Dermis microvascular lymphatic vessel endothelial cell (primary cell): ENCODE measurements at places on chromosomes 11 and 22. TPM values are rescaled to one million over a fixed set of nuclear protein-coding genes. Genes with fewer than 3 reads are reported as not detected.
A peak's percentile ranks its signal among the peaks of the same experiment; 100 is the strongest.

Gene DNAJB7
- total RNA-seq = not detected in 2 replicates

DNA sequence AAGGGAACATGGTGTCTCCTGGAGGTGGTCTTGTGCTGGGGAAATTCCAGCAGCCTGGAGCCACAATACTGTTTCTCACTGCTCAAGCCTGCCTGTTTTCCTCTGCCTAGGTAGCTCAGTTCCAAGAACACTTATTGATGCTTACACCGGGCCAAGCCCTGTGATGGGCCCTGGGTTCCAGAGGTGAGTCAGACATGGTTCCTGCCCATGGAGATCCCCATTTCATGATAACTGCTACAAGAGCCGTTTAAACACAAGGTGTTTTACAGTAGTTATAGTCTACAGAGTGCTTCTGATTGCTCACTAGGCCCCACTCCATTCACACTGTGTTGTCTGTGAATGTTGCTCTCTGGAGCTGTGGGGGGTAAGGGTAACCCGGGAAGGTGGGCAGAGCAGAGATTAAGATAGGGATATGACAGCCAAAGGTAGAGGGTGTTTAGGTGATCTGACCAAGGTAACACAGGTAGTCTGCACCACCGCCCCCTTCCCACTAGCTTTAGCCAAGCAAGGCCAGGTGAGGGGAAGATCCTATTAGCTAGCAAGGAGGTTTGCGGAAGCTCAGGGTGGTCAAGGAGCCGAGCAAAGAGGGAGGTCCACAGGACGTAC, 696 bp upstream of the MICAL2 start:
- DNase-seq = no peak

DNA sequence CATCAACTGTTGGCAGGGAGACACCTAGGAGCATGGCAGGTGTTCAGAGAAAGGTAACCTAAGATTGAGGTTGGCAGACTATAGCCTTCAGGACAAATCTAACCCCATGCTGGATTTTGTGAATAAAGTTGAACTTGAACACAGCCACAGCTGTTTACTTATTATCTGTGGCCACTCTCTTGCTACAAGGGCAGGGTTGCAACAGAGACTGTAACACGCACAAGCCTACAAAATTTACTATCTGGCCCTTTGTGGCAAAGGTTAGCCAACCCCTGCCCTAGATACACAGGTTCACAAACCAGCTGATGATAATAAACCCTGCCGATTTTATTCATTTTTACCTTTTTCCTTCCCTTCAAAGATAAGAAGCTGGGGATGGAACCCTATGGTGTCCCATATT, 2.5 kb downstream of the THYN1 start:
- DNase-seq = no peak

GRCh38 chr11:44066732-44067141, 667 bp downstream of the ACCS start:
- peak; percentile 84 for DNase-seq

DNA sequence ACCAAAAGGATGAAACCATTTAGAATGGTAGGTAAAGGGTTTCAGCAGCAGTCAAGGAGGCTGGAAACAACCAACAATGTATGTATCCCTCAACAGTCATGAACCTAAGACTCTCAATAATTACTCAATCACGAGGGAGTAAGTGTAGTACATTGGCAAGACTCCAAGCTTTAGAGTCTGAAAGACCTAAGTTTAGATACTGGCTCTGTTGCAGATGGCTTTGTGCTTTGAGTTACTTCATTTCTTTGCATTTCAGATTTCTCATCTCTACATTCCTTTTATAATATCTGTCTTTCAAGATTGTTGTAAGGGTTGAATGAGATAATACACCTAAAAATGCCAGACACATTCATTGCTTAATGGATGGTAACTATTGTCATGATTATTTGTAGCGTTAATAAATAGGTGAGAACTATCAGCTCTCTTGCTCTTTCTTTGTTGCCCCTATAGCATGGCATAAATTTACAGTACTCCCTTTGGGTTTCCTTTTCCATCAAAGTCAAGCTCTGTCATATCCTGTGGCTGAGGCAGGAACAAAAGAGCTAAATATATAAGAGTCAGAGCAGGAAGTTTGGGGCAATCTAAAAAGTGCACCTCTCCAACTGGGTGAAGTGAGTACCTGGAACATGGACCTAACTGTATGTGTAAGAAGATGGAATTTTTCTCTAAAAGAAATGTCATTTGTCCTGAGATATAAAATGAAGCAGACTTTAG, 228.2 kb upstream of the ZC3H12C start:
- no peak for DNase-seq

GRCh38 chr11:70528046-70528793, 129.9 kb downstream of the CTTN start:
- no peak for DNase-seq

DNA sequence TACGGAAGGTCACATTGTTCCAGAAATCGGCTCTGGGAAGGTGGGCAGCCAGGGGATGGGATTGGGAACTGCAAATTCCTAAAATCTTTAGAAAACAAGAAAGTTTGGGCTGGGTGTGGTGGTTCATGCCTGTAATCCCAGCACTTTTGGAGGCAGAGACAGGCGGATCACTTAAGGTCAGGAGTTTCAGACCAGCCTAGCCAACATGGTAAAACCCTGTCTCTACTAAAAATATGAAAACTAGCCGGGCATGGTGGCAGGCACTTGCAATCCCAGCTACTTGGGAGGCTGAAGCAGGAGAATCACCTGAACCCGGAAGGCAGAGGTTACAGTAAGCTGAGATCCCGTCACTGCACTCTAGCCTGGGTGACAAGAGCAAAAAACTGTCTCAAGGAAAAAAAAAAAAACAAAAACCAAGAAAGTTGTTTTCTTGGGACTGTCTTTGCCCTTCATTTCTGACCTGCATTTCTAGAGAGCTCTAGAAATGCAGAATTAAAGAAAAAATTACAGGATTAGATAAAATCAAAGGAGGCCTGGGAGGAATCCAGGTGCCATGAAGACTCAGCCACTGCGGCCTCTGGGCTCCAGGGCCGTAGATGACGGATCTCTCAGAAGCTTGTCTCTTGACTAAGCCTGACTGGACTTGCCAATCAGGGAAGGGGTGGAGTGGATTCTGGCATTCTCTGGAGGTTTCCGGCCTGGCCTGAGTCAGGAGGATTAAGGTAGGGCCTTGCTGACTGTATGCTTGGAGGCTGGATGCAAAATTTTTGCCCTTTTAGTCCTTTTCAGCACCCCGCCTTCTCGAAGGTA, 5.3 kb upstream of the MALAT1 start:
- DNase-seq = peak; percentile 89

DNA sequence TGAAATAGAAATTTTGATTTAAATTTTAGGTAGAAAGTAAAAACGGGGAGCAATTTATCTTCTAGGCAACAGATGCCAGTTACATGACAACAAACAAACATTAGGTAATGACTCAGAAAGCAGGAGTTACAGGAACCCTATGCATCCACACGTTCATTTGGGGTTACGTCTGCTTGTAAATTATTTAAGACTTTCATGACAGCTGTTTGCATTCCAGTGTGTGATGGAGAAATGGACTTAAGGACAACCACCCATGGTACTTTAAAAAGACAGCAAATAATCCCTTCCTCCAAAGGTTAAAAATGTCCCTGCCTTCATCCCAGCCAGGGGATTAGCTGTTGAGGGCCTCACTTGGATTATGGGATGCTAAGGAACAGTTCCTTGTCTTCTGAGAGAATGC, 11.8 kb downstream of the E2F8 start:
- DNase-seq = no peak

Gene PKP3
- 0.38 and 0.39 TPM in 2 replicates for total RNA-seq

DNA sequence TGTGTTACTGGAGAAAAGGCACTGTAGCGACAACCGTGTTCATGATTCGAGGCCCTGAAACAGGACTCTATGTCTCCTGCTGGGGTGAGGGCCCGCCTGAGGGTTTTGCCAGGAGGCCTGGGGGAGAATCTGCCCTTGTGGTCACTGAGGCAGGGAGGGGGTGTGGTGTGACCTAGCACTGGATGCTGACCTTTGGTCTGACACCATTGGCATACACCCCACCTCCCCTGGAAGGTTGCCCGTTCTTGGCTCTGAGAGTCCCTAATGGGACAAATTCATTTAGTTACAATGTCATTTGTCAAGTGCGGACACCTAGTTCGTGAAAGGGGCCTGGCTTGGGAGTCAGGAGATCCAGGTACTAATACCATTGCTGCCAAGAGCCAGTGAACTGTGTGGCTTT, 29.0 kb downstream of the NECTIN1 start:
- no peak for DNase-seq

DNA sequence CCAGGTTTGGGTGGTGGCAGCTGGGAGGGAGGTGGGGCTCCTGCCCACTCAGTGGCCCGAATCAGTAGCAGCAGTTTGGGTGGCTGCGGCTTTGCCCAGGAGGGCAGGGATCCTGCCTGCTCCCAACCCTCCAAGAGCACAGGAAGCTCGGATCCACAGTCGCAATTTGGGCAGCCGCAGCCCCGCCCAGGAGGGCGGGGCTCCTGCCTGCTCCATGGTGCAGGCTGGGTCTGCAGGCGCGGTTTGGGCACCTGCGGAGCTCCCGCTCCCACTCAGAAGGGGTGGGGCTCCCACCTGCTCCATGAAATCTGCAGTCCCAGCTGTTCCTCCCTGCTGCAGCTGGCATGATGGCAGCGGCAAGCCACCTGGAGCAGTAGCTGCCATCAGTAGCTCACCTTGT, 38.1 kb upstream of the CALCB start:
- DNase-seq = no peak

DNA sequence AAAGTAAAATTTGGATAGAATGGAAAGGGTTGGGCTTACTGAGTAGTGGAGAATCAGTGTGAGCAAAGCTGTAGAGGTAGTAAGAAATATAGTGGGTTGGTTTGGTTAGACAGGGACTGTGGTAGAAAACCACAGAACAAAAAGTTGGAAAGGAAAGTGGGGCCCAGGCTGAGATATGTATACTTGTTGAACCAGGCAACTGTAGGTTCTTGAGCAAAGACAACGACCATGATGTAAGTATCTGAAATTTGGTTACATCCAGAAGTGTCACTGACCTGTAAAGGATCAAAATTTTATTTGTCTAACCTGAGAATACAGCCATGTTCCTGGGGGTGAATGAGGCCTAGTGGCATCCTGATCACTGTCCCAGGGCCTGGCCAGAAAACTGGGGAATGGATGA, 114.1 kb downstream of the STIM1 start:
- no peak for DNase-seq

Gene FAM83F
- total RNA-seq = not detected in 2 replicates

DNA sequence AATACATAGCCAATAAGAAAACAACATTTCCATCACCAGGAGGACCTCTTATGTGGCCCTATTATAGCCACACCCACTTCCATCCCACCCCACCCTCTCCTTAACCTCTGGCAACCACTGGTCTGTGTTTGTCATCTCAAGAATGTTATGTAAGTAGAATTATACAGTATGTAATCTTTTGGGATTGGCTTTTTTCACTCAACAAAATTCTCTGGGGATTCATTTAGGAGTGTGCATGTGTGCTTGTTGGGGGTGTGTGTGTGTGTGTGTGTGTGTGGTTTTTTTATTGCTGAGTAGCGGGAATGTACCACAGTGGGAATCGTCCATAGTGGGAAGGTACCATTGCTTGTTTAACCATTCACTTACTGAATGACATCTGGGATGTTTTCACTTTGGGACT, 5.2 kb downstream of the KCNJ5 start:
- DNase-seq = no peak

DNA sequence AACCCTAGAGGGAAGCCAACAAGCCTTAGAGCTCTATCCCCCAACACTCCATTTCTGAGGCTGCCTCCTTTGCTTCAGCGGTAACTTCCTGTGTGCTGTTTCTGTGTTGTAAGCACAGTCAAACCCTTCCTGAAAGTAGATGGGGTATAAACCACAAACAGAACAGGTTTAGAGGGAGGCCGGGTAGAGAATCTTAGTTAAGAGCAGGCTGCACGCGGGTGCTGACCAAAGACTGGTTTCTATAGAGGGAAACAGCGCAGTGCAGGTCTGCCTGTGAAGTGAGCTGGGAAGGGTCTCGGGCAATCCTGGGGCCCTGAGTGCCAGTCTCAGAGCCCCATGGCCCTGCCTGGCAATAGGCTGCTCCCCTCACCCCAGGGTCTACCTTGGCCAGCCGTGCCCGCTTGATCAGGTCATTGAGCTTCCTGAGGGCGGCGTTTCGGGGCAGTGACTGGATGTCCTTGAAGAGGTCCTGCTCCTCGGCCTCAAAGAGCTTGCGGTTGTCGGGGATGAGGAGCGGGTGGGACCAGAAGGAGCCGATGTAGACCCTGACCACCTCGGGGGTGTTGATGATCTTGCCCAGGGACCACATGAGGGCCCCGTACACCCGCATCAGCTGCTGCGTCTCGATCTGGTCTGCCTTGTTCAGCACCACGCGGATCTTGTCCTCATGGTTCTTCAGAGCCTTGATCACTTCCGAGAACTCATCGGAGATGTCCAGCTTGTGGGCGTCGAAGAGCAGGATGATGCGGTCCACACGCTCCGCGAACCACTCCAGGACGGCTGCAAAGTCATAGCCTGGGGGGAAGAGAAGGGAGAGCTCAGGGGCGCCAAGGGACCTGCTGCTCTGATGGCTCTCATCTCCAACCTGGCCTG, 15.3 kb upstream of the CDC42BPG start:
- no peak for DNase-seq

DNA sequence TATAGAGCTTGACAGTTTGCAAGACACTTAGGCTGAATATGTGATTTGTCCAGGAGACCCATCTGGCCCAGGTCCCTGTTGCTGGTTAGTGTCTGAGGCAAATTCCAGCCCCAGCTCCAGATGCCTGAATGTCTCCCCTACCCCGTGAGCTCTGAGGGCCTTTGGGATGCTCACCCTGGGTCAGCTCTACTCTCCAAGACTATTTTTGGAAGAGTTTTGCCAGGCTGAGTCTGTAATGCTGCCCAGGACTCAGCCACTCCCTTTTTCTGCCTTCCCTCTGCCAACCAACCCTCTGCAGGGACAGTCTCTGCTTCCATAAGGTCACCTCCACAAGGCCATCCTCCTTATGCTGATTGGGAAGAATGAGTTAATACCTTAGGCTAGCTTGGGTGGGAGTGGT, 66.3 kb downstream of the CABIN1 start:
- no peak for DNase-seq

- DNase-seq = no peak
Observed at GRCh38 chr22:39658367-39658766, 87.8 kb downstream of the CACNA1I start.

DNA sequence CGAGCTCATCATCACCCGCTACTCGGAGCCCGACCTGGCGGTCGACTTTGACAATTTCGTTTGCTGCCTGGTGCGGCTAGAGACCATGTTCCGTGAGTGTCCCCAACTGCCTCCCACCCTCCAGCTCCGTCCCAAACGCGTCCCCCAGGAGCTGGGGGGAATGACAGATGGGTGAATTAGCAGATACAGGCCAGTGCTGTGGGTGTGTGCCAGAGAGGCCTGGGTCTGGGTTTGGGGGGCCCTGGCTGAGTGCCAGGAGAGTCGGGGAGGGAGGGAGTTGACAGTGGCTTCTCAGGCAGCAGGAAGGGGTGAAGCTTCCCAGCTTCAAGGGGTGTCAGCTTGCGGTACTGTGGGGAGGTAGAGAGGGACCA, 28.6 kb downstream of the CAPN1 start:
- no peak for DNase-seq

- no peak for DNase-seq
Observed at GRCh38 chr11:93849751-93850593, 446 bp downstream of the VSTM5 start.

GRCh38 chr22:37126383-37126782, 16.9 kb upstream of the TMPRSS6 start:
- DNase-seq = peak; percentile 10

Gene GGTLC2
- total RNA-seq = not detected in 2 replicates

GRCh38 chr11:117790279-117790678, 6.7 kb downstream of the DSCAML1 start:
- no peak for DNase-seq
